Activated CD4-positive, alpha-beta T cell treated with anti-CD3 and anti-CD28 coated beads, Interleukin-2, Interleukin-4, amounts not matched to agents 100 ng/mL and 50 ng/mL, durations not matched to agents 16 hours and 8 hours (primary cell): ENCODE measurements at places on chromosomes 2 and 18.

GRCh38 chr2:84957771-84958134 lies 13.2 kb upstream of the KCMF1 start:
- DNase-seq = no peak

- no peak for DNase-seq
Measured at GRCh38 chr2:170822290-170823087, 5.8 kb downstream of the GAD1 start.

GRCh38 chr18:57931038-57931437 lies 113.0 kb upstream of the NEDD4L start:
- DNase-seq = no peak

GRCh38 chr2:110774701-110775100 lies 42.3 kb downstream of the ACOXL start:
- DNase-seq = no peak
